Stimulated activated CD4-positive, alpha-beta T cell treated with anti-CD3 and anti-CD28 coated beads, Interleukin-15, amount 100 ng/mL, for 1 hour (primary cell): ENCODE measurements at places on chromosomes 11 and 22.

DNA sequence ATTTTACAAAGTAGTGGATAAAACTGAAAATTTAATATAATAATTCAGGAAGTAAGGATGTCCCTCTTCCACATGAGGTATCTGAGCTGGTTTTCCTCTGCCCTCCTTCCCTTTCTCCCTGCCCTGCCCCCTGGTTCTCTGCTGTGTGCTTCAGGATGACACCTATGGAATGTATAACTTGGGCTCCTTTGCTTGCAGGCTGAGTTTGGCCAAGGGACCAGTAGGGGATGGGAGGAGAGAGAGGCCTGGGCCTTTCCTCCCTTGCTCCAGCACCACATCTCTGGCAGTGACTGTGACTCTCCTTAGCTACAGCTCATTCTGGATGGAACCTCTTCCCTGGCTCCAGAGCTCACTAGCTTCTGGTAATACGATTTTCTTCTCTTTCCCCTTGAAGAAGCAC lies 10.1 kb downstream of the IRAG1 start:
- no peak for DNase-seq

- no peak for DNase-seq
Measured at GRCh38 chr22:48803171-48803947, 1024.3 kb downstream of the BRD1 start.

DNA sequence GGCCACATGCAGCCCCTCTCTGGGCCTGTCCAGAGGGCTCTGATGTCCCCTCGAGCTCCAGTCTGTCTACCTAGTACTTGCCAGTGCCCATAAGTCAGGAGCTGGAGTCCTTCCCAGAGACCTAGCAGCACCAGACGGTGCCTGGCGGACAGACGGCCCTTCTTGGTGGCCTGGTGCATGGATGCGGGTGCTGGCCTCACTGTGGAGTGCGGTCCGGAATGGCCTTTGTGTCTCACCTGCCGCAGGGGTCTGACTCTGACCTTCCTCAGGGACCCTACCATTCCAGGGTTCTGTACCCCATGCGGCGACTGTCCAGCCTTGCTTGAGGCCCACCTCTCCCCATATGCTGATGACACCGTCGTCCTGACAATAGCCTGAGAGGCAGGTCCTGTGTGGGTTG lies 29.4 kb upstream of the SMIM38 start:
- no peak for DNase-seq

GRCh38 chr11:116330439-116331185 lies 442.2 kb downstream of the BUD13 start:
- no peak for DNase-seq

- no peak for DNase-seq
Measured at GRCh38 chr22:47159592-47159991, 397.1 kb downstream of the TBC1D22A start.

DNA sequence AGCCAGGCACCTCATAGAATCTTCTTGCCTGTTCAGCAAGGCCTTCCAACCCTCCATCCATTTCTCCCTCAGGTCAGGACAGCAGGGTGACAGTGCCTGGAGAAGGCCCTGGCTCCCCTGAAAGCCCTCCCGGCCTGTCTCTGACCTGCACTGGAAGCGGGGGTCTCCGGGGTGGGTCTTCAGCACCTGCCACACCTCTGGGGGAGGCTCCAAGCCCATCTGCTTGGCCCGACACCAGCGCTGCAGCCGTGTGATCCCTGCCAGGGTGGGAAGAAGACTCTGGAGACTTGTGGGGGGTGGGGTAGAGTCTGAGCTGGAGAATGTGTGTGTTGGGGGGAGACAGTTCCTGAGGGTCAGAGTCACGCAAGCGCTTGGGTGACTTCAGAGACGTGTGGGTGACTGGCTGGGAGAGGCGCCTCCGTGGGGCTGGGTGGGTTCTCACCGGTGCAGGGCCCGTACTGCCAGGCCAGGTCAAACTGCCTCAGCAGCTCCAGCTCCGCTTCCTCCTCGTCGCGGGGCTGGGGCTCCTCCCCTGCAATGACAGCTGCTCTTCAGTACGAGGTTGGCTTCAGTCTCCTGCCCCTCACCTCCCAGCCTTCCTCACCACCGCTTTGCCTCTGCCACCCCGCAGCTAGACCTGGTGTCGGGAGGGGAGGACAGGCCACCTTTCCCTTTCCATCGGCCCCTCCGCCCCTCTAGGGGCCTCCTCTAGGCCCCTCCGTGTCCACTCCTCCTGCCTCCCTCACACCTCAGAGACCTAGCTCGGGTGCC lies 615 bp downstream of the POLD4 start:
- no peak for DNase-seq

DNA sequence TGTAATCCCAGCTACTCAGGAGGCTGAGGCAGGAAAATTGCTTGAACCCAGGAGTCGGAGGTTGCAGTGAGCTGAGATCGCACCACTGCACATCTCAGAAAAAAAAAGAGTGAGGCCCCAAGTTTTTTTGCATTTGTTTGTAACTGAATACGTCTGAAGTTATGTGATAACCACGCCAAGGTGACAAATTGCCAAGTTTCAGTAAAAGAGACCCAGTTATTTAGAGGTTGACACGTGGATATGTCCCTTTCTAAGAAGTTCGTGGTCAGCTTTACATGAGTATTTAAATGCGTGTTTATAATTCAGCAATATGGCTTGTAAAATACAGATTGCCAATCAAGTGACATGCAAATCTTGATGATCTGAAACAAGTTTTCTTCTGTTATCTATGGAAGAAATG lies 8.0 kb downstream of the PPARA start:
- DNase-seq = no peak

DNA sequence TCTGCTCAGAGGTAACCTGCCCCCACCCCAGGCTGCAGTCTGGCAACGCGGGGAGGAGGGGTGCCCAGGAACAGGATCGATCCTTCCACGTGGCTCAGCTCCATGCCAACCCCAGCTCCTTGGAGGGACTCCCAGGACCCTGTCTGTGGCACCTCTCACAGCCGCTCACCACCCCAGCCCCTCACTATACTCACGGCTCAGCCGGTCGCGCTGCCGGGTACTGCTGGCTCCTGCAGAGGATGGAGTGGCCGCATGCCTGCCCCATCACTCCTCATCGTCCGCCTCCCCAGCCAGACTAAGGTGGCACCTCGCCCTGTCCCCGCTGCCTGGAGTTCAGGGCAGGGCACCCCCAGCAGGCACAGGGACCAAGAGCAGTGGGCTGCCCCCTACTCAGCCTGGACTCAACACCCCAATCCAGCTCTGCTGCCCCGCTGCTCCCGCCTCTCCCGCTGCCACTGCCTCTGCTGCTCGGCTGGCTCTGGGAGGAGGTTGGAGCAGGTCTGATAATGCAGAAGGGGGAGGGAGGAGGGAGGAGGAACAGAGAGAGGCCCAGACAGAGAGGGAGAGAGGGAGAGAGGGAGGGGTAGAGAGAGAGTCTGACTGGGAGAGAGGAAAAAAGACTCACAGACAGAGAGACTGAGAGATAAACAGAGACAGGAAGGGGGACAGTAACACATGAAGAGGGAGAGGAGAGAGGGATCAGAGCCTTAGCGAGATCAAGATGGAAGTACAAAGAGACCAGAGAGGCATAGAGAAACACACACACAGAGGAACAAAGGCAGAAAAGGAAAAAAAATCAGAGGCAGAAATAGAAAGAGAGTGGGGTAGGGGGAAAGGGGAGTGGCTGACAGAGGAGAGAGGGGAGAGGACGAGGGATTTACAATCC lies at the start of gene PDE2A:
TSS of gene PDE2A (minus strand) at position 480 of the 886 bp plus-strand sequence. CDS start at position 265, 215 bp downstream.
- no peak for DNase-seq

DNA sequence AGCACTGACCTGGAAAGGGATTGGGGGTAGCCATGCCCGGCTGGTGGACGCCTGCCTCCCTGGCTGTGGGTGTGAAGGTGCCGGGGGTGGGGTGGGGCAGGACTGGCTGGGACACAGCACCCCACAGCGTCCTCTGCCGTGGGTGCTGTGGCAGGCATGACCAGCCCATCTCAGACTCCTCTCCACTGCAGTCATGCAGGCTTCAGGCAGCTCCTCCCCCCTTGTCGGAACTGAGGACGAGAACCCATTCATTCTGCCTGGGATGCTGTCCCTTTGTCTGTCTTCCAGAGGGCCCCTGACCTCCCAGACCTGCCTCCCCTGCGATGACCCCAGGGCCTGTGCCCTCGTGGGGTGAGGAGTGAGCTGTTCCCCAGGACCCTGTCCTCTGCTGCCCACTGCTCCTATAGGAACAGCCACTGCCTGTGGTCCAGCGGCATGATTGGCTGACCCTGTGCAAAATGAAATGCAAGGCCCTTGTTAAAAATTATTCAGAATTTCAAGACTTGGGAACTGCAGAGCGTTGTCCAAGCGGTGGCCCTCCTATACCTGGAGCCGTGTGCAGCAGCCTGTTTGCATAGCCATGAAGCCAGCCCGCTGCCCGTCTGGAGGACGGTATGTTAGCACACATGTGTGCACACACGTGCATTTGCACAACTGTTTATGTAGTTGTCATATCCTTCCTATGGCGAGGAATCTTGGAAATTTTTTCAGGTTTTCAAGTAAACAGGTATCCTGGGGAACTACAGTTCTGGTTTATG lies 1122.3 kb downstream of the BRD1 start:
- no peak for DNase-seq

DNA sequence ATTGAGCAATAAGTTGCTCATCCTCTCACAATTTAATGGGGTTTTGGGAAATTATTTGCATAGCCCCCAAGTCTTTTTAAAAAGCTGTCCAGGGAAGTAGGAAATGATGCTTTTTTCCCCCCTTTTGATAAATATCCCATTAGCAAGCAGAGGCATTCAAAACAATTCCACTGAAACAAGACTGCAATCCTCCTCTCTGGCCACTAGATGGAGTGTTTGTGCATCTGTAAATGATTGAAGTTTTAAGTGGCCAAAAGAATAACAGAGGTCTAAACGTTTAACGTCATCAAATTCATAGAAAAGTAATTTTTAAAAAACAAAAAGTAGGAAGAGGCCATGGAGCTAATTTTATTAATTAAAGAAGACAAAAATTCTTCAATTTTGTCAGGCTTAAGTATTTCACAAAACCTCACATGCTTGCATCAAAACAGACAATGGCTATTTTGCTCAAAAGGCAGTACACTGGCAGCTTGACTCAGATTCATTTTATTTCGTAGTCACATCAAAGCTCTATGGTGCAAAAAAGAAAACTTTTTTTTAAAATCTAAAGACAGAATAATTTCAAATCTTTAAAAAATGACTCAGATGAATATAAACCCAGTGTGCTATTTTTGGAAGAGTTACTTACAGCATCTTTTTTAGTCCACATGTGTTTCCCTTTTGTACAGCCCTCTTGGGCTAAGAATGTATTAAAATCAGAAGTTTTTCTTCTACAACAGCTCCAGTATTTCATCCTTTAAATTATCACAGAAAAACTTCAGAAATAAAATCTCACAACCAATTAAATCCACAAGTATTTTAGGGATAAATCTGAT lies 17.8 kb downstream of the CHORDC1 start:
- no peak for DNase-seq

DNA sequence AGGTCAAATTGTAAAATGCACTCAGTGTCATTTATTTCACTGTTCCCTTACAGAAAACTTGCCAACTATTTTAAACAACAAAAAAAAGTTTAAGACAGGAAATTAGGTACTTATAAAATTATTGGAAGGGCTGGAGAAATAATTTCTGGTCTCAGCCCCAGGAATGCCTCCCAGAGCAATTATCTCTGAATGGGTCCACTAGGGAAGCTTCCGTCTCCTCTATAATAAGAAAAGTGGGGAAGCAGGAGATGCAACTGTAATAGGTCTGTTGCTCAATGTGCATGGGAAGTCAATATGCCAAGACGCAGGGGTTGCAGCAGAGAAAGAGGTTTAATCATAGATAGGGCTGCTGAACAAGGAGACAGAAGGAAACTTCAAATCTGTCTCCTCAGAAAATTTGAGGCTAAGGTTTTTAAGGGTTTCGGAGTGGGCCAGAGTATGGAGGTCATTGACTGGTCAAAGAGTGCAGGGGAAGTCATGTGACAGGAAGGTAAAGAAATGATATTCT lies 10.9 kb upstream of the RNF141 start:
- no peak for DNase-seq

GRCh38 chr22:27639248-27640086 lies 162.1 kb downstream of the MN1 start:
- DNase-seq = no peak
